ENCODE measurements at places on chromosomes 3 and 15.

DNA sequence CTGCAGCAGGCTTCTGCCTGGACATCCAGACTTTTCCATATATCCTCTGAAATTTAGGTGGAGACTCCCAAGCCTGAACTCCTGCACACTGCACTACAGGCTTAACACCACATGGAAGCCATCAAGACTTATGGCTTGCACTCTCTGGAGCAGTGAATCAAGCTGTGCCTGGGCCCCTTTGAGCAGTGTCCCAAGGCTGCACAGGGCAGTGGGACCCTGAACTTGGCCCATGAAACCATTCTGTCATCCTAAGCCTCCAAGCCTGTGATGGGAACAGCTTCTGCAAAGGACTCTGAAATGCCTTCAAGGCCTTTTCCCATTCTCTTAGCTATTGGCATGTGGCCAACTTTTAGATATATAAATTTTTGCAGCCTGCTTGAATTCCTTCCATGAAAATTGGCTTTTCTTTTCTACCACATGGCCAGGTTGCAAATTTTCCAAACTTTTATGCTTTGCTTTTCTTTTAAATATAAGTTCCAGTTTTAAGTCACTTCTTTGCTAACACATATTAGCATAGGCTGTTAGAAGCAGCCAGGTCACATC is 257.8 kb upstream of the DCBLD2 start:
- DNase-seq = no peak

DNA sequence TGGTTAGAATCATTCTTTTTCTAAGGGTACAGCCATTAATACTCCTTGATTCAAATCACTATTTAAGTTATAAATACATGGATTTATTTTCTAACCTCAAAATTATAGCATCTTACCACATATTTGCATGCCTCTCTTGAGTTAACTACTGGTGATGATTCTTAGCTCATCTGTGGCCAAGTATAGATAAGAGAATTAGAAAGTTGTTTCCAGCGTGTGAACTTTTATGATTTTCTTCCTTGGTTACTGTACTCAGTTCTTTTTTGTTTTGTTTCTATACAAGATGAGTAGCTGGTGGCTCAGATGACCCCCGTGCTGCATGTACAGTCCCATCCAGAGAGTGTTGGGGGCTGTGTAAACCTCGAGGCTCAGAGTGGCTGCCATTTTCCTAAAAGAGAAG is 124.6 kb downstream of the IGF1R start:
- DNase-seq = no peak

DNA sequence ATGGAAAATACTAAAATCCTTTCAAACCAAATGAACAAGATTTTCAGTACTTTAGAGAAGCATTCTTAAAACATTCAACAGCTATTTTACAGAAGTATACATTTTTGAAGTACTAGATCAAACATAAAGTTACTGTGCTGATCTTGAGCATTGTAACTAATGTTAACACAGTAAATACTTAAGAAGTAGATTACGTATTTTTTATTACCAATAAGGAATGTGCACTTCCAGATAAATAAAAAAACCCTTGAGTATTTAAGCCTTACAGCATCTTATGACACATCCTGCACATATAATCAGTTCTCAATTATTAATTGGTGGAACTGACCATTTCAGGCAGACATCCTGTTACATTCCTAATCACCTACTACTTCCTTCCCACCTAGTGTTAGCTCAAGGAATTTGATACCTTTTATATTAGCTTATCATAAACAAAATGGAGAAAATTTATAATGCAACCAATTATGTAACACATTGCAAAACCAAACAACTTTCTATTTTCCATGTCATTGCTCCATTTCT is 32.8 kb downstream of the COPS2 start:
- no peak for DNase-seq

- DNase-seq = no peak
Measured at GRCh38 chr3:147713234-147714133, 304.3 kb downstream of the ZIC1 start.

GRCh38 chr3:151225040-151225975 is 22.3 kb upstream of the GPR171 start:
- no peak for DNase-seq

DNA sequence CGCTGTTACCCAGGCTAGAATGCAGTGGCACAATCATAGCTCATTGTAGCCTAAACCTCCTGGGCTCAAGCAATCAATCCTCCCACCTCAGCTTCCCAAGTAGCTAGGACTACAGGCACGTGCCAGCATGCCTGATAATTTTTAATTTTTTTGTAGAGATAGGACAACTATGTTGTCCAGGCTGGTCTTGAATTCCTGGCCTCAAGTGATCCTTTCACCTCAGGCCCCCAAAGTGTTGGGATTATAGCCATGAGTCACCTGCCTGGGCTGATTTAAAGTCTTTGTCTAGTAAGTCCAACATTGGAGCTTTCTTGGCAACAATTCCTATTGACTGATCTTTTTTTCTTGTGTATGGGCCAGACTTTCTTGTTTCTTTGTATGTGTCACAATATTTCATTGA is 28.1 kb downstream of the SPINK8 start:
- no peak for DNase-seq

DNA sequence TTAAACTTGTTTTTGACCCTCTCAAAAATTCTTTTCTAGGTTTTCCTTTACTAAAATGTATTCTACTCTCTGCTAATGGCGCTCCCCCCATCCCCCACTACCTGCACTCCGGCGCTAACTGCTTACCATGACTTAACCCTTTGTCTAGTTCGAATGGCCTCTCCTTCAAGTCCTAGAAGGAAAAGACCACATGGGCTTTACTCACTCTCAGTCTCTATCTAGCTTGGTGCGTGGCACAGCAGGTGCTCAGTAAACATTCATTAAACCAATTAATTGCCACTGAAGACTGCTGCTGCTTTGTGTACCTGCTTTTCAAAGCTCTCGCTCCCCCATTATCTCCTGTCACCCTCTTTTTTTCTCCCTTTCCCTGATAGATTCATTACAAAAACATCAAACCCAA is 457.7 kb upstream of the THRB start:
- no peak for DNase-seq

- peak; percentile 89 for DNase-seq
Measured at GRCh38 chr3:42179110-42179725, 86.8 kb downstream of the CCK start.

- DNase-seq = no peak
Measured at GRCh38 chr3:78632925-78633553, 1134.8 kb downstream of the ROBO1 start.

GRCh38 chr15:89070197-89071124 is 17.8 kb upstream of the ABHD2 start:
- DNase-seq = no peak

GRCh38 chr3:41093476-41093875 is 105.8 kb upstream of the CTNNB1 start:
- no peak for DNase-seq

GRCh38 chr15:59237924-59238331 is 31.3 kb downstream of the LDHAL6B start:
- DNase-seq = no peak

DNA sequence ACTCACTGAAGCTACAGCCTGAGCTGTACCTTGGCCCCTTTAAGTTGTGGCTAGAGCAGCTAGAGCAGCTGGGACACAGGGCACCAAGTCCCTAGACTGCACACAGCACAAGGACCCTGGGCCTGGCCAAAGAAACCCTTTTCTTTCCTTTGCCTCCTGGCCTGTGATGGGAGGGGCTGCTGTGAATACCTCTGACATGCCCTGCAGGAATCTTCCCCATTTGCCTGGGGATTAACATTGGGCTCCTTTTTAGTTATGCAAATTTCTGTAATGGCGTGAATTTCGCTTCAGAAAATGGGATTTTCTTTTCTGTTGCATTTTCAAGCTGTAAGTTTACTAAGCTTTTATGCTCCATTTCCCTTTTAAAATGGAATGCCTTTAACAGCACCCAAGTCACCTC is 611.2 kb upstream of the ARPP21 start:
- DNase-seq = no peak

DNA sequence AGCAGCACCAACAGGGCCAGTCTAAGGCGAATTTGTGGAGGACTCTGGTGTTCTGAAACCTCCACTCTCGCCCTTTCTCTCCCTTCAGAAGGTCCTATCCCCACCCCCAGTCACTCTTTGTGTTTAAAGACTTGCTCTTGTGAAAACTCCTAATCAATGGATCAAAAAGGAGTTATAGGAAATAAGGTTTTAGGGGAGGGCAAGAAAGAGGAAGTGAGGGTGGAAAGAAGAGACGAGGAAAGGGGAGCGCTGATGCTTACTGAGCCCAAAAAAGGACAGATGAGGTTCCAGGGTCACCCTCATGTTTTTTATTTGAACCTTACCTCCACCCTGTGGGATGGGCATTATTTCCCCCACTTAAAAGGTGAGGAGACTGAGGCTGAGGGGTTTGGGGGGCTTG is 70.0 kb upstream of the SLC6A11 start:
- DNase-seq = no peak

GRCh38 chr15:72998681-72999466 is 53.4 kb upstream of the NEO1 start:
- no peak for DNase-seq

DNA sequence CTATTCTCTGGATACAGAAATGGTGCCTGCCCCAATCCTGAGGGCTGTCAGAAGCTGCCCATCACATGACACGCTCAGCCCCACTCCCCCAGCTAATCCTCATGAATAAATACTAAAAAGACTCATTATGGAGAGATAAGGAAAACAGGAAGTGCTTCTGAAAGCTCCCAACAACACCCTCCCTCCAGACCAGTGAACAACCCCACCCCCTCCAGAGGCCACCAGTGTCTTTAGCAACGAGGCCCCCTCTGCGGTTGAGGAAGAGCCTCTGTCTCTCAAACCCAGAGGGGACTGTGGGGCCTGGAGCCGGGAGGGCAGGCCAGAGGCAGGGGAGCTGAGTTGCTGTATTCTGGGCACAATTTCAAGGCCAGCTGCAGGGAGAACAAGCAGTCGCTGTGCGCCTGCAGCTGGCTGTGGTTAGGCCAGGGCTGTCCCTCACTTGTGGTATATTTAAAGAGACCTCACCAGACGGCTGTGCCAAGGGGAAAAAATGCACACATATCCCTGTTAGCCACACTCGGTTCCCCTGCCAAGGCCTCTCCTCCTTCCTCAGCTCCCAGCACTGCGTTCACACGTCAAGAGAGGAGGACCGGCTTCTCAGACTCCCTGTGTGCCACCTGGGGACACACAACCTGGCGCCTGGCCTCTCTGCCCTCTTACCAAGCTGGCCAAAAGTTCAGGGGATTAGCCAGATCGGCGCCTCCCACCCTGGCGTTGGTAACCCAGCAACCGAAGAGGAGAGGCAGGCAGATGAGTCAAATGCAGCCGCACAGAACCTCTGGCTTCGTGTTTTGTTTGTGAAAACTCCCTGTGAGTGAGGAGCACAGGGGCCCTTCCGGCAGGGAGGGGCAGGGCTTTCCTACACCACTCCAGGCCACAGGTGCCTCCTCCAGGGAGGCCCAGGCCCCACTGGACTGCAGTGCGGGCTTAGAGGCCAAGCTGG is 101.2 kb upstream of the ETV5 start:
- DNase-seq = peak; percentile 54

GRCh38 chr3:458653-459310 is 262.2 kb downstream of the CHL1 start:
- DNase-seq = peak; percentile 0

DNA sequence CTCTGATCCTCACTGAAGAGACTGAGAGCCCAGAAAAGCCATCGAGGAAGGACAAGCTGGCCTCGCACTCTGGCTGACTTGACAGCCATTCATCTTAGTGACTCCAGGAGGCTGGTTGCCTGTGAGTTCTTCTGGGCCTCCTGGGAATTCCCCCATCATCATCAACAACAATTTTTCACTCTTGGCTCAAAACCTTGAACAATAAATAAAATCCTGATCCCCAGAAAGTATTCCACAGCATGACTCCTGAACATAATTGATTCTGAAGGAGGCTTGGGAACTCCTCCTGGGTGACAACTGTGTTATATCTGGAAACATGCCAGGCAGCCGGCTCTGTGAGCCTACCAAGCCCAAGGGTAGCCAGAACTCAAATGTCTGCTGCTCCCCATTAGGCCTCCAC is 188.6 kb downstream of the SHQ1 start:
- no peak for DNase-seq

DNA sequence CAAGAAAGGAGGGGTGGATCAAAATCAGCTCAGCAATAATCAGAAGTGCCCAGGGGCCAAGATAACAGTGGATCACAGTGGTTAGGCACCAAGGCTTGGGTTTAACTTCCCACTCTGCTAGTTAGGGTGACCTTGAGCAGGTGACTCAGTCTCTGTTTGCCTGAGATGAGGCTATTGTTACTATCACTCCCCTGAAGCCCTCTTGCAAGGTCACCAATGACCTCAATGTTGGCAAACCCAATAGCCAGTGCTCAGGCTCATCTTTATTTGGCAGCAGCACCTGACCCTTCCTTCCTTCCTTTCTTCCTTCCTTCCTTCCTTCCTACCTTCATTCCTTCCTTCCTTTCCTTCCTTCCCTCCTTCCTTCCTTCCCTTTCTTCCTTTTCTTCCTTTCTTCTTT is 102.4 kb upstream of the HACD2 start:
- DNase-seq = no peak

- no peak for DNase-seq
Measured at GRCh38 chr3:187769771-187770170, 24.5 kb upstream of the BCL6 start.

DNA sequence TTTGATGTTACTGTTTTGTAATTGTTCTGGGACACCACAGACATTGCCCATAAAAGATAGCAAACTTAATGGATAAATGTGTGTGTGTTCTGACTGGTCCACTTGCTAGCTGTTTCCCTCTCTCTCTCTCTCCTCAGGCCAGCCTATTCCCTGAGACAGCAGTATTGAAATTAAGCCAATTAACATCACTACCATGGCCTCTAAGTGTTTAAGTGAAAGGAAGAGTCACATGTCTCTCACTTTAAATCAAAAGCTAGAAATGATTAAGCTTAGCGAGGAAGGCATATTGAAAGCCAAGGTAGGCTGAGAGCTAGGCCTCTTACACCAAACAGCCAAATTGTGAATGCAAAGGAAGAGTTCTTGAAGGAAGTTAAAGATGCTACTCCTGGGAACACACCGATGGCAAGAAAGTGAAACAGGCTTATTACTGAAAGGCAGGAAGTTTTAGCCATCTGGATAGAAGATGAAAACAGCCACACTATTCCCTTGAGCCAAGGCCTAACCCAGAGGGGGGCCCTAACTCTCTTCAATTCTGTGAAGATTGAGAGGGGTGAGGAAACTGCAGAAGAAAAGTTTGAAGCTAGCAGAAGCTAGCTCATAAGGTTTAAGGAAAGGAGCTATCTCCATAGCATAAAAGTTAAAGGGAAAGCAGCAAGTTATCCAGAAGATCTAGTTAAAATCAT is 295.1 kb downstream of the CHST2 start:
- DNase-seq = no peak
